ENCODE measurements at places on chromosomes 13 and 19. TPM values are rescaled to one million over a fixed set of nuclear protein-coding genes. Genes with fewer than 3 reads are reported as not detected.

URAD gene
- not detected for total RNA-seq

CATSPERD gene
- not detected for total RNA-seq

AP1M2 gene
- 77.9 TPM for total RNA-seq

ZNF226 gene
- total RNA-seq = 25.0 TPM

MRPL4 gene
- 59.2 TPM for total RNA-seq

SYDE1 gene
- 2.6 TPM for total RNA-seq

- DNase-seq = no peak
Observed at GRCh38 chr13:67227131-67227983, 2.8 kb downstream of the PCDH9 start.

DNA sequence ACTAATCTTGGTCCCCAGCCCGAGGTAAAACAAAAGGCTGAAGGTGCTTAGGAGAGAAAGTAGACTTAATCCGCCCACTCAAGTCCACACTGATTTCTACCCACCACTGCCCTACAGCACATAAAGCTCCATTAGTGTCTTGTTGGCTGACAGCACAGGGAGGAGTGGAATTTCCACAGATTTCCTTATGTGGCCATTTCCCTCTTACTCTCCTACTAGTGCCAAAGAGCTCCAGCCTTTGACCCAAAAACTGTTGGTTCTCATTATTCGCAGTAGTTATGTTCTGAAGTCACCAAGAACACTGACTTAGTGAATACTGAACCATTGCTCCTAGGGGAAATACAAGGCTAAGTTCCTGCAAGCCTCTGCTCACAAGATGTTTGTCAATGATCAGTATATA lies 61.2 kb downstream of the RAB20 start:
- no peak for DNase-seq

Measured in Calu3 (cell line).